Vein endothelial cell (primary cell): ENCODE measurements at places on chromosomes 2 and 18. TPM values are rescaled to one million over a fixed set of nuclear protein-coding genes. Genes with fewer than 3 reads are reported as not detected.

The THSD7B gene
- under 0.01 TPM in 1 of 2 replicates, not detected in the other for total RNA-seq

The GPR35 gene
- total RNA-seq: 0.19 and 0.33 TPM in 2 replicates

The PID1 gene
- total RNA-seq: under 0.01 and 0.48 TPM in 2 replicates

The GALNT13 gene
- 2.0 and 2.3 TPM in 2 replicates for total RNA-seq

The ATP8B1 gene
- total RNA-seq: 80.7 and 92.7 TPM in 2 replicates

The CFAP65 gene
- total RNA-seq: not detected in 2 replicates

The GAREM1 gene
- 0.65 and 0.86 TPM in 2 replicates for total RNA-seq
